ENCODE measurements at places on chromosomes 5 and 9. TPM values are rescaled to one million over a fixed set of nuclear protein-coding genes. Genes with fewer than 3 reads are reported as not detected.
A peak's percentile ranks its signal among the peaks of the same experiment; 100 is the strongest.

DNA sequence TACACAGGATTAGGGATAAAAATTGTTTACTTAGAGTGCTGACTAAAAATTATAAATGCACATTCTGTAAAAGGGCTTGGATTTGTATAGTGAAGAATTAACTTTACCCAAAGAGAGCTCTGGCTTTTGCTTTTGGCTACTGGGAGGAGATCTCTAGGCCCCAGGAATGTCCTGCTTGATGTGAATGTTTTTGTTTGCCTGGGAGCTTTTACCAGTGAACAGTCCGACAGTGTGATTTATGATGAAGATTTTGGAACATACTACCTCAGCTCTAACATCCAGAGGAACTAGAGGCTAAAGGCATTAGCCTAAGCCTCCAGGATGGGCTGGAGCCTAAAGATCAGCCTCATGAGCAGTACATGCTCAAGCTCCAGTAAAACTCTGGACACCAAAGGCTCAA lies 103.7 kb upstream of the RFX3 start:
- no peaks in the 10 kb centered on the region for H3K36me3 ChIP-seq
- H3K27ac ChIP-seq = no peak overlapping the region
- no peak for DNase-seq
- H3K4me3 ChIP-seq = no peak overlapping the region
- no peaks in the 10 kb centered on the region for H3K27me3 ChIP-seq
- H3K4me1 ChIP-seq = no peaks in the 10 kb centered on the region

DNA sequence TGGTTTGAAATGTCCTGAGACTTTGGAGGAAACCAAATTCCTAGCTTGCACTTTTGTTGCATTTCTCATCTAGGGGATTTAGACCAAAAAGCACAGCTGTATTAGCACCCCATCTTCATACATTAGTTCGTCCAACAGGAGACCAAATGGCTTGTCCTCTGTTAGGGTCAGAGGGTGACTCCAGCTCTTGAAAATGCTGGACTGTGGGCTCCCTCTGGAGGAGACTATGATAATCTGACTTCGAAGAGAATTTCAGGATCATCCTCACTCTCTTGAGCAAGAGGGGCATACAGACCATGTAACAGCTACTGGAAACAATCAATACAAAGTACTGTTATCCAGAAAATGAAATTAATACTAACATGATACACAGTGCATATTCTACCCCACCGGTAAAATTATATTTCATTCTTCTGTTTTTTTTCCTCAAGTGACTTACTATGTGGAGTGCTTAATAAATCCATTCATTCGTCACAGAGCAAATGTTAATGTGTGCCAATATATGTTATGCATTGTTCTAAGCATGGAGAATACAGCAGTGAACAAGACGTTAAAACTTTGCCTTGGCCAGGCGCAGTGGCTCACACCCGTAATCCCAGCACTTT lies 63.7 kb upstream of the PPP2CA start:
- peak; percentile 54 for DNase-seq
- H3K27me3 ChIP-seq = no peaks in the 10 kb centered on the region
- no peaks in the 10 kb centered on the region for H3K36me3 ChIP-seq

- H3K27ac ChIP-seq = no peak overlapping the region
- no peak overlapping the region for H3K4me3 ChIP-seq
- no peaks in the 10 kb centered on the region for H3K27me3 ChIP-seq
Measured at GRCh38 chr9:128732576-128732975, 8.6 kb upstream of the ZDHHC12 start.

The CARTPT gene
- not detected for total RNA-seq

GRCh38 chr9:126116351-126117157 lies 210.1 kb upstream of the MVB12B start:
- no peak for DNase-seq
- no peaks in the 10 kb centered on the region for H3K4me1 ChIP-seq
- no peak overlapping the region for H3K4me3 ChIP-seq
- peaks cover 5% of the 10 kb centered on the region for H3K27me3 ChIP-seq
- H3K36me3 ChIP-seq = no peaks in the 10 kb centered on the region
- no peak overlapping the region for H3K27ac ChIP-seq

The ZNF367 gene
- 5.4 TPM for total RNA-seq

The KIF4B gene
- total RNA-seq = not detected

DNA sequence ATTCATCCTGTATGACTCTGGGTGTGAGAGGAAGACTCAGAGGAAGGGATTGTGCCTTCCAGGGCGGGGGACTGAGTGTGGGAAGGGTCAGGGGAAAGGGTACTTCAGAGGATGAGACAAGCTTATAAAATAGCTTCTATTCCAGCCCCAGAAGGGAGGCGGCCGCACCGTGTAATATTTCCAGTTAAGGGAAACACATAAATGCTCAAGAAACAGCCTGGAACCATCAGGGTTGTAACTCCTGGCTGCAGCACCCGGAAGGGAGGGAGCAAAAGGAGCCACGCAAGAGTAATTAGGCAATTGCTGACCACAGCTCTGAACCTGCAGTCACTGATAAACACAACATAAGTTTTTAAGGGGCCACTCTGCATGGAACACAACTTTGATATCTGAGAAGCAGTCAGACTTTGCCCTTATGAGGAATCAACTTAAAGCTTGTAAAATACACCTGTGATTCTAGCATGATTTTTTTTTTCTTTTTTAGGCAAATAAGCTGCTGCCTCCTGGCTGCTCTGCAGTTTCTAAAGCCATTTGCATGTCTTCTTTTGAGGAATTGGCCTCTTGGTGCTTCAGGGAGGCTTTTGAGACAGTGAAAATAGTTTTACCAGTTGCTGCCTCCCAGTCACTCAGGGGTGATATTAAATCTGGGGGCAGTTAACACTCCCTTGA lies 382.7 kb downstream of the ENC1 start:
- DNase-seq = no peak
- no peak overlapping the region for H3K27ac ChIP-seq
- H3K4me1 ChIP-seq = no peaks in the 10 kb centered on the region

DNA sequence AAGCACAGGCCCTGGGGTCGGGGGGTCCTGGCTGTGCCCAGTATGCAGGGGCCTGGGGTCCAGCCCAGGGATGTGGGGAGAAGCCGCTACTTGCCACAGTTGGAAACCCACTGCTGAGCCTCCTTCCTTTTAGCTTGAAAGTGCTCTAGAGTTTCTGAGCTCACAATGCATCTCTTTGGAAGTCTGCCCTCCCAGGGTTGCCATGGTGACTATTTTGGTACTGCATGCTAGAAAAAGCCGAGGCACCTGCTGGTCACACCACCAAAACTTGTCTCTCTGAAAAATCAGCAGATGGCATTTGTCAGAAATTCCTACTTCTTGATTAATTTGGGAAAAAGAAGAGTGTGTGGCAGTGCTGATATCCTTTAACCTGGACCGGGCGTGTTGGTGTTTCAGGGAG lies 151.8 kb downstream of the SEC61B start:
- no peaks in the 10 kb centered on the region for H3K36me3 ChIP-seq
- no peak overlapping the region for H3K4me3 ChIP-seq
- H3K27ac ChIP-seq = no peak overlapping the region
- DNase-seq = no peak
- no peaks in the 10 kb centered on the region for H3K27me3 ChIP-seq
- no peaks in the 10 kb centered on the region for H3K4me1 ChIP-seq

The CENPP gene
- total RNA-seq = 0.55 TPM

The RAPGEF6 gene
- 114 TPM for total RNA-seq
